ENCODE measurements at places on chromosomes 6 and 20.

- DNase-seq, result no peak
These were observed 155.3 kb downstream of the JARID2 start for GRCh38 chr6:15401120-15401519.

DNA sequence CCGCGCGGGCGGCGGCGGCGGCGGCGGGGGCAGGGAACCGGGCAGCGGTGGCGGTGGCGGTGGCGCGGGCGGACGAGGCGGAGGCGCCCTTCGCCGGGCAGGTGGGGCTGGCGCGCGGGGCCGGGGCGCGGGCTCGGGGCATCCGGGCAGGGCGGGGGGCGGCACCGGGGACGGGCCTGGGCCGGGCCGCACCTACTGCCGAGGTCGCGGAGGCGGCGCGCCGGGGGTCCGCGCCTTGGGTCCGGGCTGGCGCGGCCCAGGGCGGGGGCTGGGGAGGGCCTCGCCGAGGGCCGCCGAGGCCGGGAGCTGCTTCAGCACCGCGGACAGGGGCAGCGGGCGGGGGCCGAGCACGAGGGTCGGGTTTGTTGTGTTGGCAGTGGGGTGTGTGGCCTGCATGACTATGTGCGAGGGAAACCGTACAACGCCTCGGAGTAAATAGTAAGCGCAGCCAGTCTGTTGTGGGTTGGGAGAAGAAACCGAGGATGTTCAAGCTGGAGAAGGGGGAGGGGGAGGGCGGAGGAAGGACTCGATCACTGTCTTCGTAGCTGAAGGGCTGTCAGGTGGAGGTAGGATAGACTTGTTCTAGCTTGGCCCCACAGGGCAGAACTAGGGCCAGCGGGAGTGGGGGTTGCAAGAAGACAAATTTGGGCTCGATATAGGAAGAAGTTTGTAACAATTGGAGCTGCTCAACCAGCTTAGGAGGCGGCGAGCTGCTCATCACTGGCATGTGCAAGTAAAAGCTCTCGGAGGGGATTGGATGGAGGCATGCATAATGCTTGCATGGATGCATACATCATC lies 593 bp downstream of the MMP24 start:
- DNase-seq, result peak; percentile 62

GRCh38 chr6:17940151-17940792 lies 47.2 kb downstream of the KIF13A start:
- no peak for DNase-seq

- no peak for DNase-seq
These were observed 83.5 kb downstream of the SCML4 start for GRCh38 chr6:107740496-107741190.

DNA sequence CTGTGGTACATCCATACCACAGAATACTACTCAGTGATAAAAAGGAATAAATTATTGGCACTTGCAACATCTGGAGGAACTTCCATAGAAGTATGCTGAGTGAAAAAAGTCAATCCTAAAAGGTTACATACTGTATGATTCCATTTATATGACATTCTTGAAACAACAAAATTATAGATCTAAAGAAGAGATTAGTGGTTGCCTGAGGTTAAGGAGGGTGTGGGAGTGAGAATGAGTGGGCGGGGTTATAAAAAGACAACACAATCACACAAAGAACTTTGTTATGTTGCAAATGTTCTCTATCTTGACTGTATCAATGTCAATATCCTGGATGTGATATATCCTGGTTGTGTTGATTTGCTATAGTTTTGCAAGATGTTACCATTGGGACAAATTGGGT lies 21.2 kb downstream of the SNRPB start:
- no peak for DNase-seq

GRCh38 chr6:161444464-161444863 lies 170.6 kb upstream of the AGPAT4 start:
- DNase-seq, result no peak

DNA sequence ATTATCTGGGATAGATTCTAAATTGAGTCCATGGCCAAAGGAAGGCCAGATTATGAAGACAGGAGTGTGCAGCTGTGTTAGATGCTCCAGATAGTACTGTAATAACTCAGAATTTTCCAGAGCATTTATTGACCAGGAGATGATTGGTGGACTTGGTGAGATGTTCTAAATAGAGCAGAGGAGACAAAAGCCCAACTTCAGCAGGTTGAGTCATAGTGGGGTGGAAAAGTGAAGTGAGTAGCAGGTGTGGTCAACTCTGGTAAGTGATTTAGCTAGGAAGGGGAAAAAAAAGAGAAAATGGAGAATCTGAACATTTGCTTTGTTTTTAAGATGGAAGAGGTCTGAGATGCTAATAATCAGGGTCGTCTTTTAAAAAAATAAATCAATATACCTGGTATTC lies 227.4 kb downstream of the TMEM200A start:
- DNase-seq, result no peak

- DNase-seq, result no peak
These were observed 262.0 kb downstream of the CDC5L start for GRCh38 chr6:44649365-44650025.

- DNase-seq, result no peak
These were observed 400.6 kb downstream of the HDGFL1 start for GRCh38 chr6:22970004-22970403.

- DNase-seq, result no peak
These were observed 128.9 kb upstream of the ZNF184 start for GRCh38 chr6:27601668-27602254.

DNA sequence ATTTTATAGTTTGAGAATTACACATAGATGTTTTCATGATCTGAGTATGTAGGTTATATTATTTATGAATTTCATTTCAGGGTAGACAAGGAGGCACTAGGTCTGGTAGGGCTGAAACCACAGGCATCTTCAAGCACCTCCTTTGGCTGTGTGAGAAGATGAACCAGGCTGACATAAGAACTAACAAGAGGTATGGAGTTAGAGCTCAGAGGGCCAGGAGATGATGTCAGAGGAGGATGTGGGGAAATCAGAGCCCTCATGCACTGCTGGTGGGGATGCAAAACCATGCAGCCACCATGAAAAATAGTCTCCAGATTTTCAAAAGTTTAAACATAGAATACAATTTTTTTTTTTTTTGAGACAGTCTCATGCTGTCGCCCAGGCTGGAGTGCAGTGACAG lies 13.6 kb upstream of the RIPOR3 start:
- no peak for DNase-seq

DNA sequence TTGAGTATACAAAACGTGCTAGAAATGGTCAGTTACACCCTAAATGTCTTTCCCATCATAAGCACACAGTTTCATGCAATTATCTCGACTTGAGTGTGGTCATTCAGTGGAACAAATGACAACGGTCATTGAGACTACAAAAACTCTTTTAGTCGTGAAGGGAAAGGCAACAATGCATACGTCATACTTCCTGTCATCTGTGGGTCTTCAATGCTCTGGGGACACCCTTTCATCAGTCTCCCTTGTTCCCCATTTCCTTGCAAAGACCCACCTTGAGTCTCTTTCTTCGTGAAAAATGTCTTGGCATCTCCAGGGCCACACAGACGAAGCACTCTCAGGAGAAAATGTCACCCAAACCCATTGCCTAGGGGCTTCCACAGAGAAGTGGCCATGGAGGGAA lies 238.5 kb downstream of the GMPR start:
- DNase-seq, result no peak

GRCh38 chr6:158645064-158646022 lies 800 bp upstream of the DYNLT1 start:
- no peak for DNase-seq

- no peak for DNase-seq
These were observed 44.8 kb upstream of the CTAGE9 start for GRCh38 chr6:131755597-131755996.

- no peak for DNase-seq
These were observed 57.3 kb downstream of the CDC5L start for GRCh38 chr6:44444853-44445252.

Data from WERI-Rb-1 (cell line).